ENCODE measurements at places on chromosomes 12 and 14.

DNA sequence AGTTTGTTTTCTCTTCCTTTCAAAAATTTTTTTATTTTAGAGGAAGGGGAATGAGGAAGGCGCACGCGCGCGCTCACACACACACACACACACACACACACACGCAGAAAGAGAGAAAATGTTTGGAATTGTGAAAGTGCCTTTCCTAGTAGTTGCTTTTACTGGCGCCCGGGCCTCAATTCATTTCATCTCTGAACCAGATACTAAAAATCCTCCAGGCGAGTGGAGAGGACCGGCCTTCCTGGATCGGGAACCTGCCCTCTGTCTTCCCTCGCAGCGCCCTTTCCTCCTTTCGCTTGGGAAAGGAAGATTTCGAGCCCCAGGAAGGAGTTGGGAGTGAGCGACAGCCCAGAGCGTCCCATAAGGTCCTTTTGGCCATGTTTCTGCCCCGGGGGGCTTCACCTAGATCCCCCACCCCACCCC, 7.8 kb upstream of the TBX3 start:
- DNase-seq = no peak

DNA sequence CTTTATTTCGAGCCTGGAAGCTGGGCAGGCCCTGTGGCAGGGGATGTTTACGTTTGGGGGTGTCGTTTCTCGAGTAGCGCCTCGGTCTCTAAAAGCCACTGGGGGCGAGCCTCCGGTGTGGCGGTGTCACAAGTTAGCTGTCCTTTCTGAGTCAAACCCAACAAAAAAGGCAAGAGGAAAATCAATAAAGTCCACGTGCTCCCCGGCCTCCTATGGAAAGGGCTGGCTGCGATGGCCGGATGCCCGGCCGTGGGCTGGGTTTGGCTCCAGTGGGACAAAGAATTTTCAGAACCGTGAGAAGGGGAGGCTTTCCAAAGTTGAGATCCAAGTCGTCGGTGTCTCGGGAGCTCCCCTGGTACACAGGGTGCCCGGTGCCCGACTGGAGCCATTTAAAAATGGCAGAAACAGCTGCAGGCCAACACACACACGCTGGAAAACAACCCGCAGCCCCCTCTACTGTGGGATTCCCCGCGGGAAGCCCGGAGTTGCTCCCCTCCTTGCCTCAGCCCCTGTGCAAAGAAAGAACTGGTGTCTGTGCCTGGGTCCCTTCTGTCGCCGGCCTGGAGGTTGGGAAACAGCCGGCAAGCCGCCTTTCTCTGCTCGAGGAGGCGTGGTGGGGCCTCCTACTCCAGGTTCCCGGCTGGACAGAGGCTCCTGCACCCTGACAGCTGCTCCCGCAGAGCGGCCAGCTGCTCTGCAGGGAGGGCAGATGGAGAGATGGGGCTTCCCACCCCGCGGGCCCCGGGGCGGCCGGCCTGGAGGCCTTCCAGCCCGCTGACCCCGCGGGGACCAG, 1.9 kb downstream of the BCL7A start:
- DNase-seq = peak; percentile 82

- DNase-seq = no peak
Observed at GRCh38 chr12:8048906-8049305, 16.4 kb downstream of the FOXJ2 start.

GRCh38 chr12:19533567-19533966, 94.3 kb downstream of the AEBP2 start:
- no peak for DNase-seq

GRCh38 chr12:97748298-97748697, 285.7 kb downstream of the RMST start:
- DNase-seq = no peak

DNA sequence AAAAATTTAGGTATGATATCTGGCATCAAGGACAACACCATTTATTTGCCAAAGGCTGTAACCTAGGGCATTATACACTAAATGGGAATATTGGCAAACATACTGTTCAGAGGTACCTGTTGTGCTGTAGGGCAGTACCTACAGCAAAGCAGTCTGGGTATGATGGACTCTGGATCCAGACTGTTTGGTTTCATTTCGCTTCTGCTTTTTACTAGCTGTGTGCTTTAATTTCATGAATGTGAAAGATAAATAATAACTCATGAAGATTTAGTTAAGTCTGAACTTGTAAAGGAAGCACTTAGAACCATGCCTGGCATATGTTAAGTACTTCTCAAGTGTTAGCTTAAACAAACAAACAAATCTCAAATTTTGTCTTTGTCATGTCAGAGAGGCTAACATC, 17.7 kb upstream of the SLC38A2 start:
- no peak for DNase-seq

- no peak for DNase-seq
Observed at GRCh38 chr12:16136219-16136988, 141.1 kb downstream of the SLC15A5 start.

DNA sequence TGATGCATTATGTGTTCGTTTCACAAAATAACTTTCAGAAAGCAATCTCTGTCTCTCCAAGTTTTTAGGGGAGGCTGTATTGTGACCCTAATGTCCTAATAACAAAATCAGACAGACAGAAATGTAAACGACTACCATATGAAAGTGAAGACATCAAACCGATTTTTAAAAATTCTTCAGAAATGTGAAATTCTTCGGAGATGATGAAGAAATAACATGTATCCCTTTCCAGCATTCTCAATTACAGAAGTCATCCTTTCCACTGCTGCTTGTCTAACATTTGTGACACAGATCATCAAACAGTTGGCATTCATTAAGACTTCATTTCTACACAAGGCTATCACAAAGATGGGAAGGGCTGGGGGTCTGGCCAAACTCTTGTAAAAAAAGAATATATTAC, 41.0 kb downstream of the DMAC2L start:
- DNase-seq = no peak

GRCh38 chr12:131003036-131003715, 49.5 kb downstream of the ADGRD1 start:
- no peak for DNase-seq

DNA sequence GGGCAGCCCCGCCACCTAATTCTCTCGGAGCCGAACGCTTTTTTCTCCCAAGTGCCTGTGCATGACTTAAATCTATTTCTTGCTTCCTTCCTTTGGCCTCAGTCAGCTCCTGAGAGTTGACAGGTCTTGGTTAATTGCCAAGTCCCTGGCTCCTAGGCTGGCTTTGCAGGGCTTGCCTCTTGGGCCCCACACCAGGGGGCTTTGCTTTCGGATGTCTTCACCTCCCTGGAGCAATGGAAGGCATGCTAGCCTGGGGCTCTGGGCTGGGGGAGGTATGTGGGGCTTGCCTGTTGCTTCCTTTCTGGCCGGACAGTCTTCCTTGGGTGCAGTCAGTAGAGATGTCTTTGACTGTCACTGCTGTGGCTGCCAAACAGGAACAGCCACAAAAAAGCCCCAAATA, 2.2 kb upstream of the KRT80 start:
- no peak for DNase-seq

GRCh38 chr12:3014641-3015040, 55.4 kb downstream of the TEAD4 start:
- DNase-seq = peak; percentile 74
